ENCODE measurements at places on chromosomes 2 and 18.
A peak's percentile ranks its signal among the peaks of the same experiment; 100 is the strongest.

DNA sequence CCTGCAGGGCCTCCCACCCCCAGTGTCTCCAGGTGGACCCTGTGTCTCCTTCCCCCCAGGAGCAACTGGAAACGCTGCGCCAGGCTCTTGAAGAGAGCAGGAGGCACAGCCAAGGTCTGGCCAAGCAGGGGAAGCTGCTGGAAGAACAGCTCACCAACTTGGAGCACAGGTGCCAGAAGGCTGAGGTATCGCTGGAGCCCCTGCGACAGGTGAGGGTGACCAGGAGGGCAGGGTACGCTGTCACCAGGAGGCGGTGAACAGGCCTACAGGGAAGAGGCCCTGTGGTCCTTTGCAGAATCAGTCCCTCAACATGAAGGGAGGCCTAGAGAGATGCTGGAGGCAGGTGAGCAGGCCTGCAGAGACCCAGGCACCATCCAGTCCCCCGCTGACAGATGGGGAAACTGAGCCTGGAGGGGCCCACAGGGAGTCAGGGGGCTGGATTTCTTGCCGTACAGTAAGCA, 15.6 kb upstream of the SNED1 start:
- DNase-seq, result no peak

- no peak for DNase-seq
Observed at GRCh38 chr2:190763901-190764514, 115.1 kb downstream of the NAB1 start.

DNA sequence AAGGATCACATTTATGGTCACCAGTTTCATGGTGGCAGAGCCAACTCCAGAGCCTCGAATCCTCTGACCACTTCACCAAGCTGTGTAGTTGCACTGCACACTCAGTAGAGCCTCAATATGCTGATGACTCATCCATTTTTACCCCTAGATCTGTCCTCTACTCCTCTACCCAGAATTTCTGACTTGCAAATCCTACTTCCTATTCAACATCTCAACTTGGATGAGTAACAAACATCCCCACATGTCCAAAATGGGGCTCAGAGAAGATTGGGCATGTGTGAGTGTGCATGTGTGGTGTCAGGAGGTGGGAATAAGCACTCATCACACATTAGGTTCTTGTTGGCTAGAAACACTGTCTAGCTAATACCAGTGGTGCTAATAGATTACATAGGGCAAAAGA, 57.8 kb upstream of the IGFBP2 start:
- no peak for DNase-seq

GRCh38 chr2:96319396-96319795, 5.7 kb upstream of the ITPRIPL1 start:
- no peak for DNase-seq

DNA sequence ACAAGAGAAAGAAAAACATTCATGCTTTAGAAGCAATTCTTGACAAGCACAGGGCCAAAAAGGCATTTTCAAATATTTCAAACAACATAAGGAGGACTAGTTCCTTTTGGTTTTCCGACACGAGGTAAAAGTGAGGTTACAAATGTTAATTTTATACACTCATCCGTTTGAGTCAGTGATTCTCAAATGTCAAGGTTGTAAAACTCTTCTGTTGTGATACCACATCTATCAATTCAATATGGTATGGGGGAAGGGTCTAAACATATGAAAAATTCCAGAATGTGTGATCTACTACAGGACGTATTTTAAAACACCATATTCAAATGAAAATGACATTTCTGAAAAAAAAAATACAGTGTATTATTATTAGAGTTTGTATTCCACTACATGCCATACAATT, 52.7 kb downstream of the TGIF1 start:
- DNase-seq, result no peak

DNA sequence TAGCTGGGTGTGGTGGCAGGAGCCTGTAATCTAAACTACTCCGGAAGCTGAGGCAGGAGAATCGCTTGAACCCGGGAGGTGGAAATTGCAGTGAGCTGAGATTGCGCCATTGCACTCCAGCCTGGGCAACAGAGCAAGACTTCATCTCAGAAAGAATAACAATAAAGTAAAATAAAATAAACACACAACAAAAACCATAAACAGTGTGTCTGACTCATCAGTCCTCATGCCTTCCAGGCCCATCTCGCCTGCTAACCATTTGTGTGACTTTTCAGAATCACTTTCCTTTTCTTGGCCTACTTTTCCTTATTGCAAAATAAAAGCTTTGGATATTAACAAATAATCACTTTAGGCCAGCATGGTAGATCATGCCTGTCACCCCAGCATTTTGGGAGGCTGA, 42.0 kb upstream of the ASXL2 start:
- DNase-seq, result no peak

GRCh38 chr2:68367953-68368653, 3.0 kb downstream of the PLEK start:
- no peak for DNase-seq

GRCh38 chr2:12733846-12734245, 17.1 kb downstream of the TRIB2 start:
- DNase-seq, result no peak

DNA sequence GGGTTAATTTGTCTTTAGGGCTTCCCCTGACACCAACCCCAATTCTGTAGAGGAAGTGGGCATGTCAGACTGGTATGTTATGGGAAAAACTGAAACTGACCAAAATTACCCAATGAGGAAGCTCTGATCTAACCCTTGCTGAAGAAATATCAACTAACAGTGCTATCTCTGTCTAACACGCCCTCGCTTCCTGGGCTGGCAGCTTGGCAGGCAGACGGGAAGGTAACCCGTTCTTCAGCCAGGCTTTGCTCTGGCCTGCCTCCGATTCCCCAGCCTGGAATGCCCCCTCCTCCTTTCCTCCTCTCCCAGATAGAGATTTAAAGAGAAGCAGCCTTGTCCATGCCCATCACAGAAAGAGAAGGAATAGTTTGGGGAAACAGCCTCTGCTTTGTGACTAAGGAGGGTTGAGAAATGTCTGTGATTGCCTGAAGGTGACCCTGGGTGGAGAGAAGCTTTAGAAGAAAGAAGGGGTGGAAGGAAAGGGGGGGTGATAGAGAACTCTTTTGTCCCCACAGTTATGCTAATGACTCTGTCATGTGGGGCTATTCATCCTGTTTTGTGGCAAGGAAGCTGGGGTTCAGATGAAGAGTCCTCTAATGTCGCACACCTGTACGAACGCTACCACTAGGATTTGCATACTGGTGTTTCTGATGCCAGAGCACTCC, 15.4 kb downstream of the HK2 start:
- DNase-seq, result no peak

GRCh38 chr2:212237350-212238095, 301.1 kb downstream of the ERBB4 start:
- DNase-seq, result no peak

DNA sequence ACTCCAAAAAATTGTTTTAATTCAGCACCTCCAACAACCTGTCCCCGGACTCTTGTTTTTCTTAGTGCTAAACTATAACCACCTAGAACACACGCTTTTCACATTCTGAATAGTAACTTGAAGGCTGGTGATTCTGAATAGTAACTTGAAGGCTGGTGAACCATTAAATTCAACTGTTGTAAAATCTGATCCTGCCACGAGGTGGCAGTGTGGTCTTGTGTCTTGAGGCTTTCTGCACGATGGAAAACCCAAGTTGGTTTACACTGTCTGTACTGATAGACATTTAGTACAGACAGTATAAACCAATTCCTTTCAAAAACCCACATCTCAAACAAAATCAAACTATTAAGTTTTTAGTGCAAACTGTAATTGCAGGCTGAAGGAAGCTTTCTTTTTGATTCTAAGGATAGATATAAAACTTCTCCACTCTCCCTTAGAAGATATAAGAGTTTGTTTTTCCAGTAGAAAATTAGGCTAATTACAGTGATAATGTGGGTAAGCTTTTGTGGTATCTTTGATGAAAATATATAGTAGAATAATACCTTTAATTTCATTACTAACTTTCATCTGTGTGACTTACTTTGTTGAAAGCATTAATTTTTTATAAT, 57.6 kb downstream of the VAPA start:
- DNase-seq, result peak; percentile 80

DNA sequence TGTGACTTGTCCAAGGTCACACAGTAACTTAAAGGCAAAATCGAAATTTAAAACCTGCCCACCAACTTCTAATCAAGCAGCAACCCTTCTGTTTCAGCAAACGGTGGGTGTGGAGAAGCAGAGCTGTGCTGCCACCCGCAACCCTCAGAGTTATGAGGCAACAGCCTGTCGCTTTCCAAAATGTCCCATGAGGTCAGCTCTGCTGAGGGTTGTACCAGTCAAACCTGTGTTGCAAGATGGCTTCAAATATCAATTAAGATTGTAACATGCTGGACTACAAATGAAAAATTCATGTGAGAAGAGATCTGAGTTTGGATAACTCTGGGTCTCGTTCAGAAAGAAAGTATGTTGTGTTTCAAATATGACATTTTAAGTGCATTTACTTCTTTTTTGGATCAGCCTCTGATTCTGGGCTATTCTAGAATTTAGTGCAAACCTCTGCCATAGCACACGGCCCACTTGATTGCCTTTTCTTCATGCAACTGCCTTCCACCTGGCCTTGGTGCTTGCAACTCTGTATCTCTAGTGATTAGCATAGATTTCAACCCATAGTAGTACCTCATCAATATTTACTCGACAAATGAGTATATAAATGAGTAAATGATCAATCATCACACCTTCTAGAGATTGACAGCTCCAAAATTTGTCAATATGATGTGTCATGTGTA, 69.3 kb downstream of the TIMM21 start:
- DNase-seq, result no peak

DNA sequence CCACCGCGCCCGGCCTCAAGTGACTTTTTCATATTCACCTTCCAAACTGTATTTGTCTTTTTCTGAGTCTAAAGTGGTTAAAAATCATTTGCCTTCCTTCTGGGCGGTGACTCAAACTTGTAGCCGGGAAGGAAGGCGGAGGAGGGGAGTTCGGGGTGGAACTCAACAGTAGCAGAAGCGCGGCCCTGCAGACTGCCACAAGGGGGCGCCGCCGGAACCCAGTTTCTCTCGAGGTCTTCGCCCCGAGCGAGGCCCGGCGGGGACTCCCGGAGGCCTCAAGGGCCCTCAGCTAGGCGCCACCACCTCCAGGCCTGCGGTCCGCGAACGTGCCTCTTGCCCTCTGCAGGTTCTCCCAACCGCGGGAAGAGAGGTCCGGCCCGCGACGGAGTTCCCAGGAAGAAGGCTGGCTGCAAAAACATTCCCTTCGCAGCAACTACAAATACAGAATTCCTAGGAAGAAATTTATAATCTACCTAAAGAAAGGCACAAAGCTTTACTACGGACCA, 16.8 kb upstream of the ITM2C start:
- peak; percentile 95 for DNase-seq

DNA sequence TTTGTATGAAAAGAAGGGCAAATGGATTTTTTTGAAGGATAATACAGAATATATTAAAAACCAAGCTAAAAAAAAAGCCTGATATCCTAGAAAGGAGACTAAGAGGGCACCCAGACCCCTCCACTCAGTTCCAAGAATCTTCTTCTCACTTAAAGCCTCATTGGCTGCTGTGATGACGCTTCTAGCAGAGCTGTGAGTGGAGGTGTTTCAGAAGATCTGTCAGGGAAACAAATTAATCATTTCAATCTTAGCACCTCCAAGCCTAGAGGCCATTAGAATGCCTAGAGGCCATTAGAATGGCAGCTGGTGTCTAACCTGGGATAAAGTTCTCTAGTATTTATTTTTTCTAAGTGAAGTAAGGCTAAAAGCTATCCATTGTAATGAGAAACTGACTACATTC, 164.2 kb upstream of the TMEM200C start:
- no peak for DNase-seq

DNA sequence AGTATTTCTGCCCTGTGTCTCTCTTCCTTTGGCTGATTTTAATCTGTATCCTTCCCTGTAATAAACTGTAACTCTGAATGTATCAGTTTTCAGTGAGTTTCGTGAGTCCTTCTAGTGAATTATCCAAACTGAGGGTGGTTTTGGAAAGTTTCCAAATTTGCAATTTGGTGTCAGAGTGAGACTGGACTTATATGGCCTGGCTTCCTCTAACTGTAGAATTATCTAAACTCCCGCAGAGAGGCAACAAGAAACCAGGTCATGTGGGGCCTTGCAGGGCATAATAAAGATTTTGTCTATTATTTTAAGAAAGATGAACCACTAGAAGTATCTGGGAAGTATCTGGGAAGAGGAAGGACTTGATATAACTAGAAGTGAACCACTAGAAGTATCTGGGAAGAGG, 95.3 kb upstream of the RNF152 start:
- no peak for DNase-seq

GRCh38 chr2:53670331-53670730, 97.3 kb upstream of the CHAC2 start:
- no peak for DNase-seq

GRCh38 chr2:165793161-165793778, 777 bp downstream of the GALNT3 start:
- DNase-seq, result peak; percentile 14

DNA sequence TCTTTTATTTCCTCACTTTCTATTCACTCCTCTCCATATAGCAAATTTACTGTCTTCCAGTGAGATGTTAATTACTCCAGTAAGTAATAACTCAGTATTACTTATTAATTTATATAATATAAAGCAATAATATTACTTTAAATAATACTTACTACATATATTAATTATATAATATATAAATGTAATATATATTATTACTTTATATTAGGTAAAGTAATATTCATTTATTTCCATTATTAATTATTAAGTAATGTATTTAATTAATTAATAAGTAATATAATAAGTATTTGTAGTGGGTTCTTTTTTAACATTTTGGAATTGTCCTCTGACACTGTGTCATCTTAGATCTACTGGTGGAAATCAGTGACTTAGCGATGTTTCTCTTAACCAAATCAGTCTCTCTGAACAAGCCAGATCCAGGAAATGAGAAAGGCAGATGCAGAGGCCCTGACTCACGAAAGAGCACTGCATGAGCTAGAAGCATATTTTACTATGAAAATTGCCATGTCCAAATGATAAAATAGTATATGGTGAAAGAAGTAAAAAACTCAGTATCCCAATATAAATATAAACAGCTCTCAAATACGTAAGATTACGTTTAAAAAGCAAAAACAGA, 115.9 kb downstream of the DSEL start:
- no peak for DNase-seq

DNA sequence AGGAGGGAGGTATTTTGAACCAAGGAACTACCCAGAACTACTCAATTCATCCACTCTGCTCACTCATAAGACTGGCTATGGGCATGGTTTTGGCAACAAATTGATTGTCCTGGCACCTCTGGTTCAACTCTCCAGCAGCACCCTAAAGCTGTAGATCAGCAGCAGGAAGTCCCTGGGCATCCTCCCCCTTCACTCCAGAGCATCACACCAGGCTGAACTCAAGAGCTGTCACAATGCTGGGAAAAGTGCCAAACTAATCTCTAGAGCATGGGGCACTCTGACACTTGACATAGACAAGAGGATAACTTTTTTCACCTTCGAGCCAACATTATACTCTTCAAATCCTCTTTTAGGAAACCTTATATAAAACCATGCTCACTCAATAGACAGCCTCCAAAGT, 154.1 kb upstream of the RBBP8 start:
- DNase-seq, result no peak

- DNase-seq, result no peak
Observed at GRCh38 chr2:209696836-209697711, 74.6 kb upstream of the UNC80 start.

GRCh38 chr2:10686176-10686730, 3.5 kb downstream of the NOL10 start:
- DNase-seq, result no peak
